Hematopoietic multipotent progenitor cell (in vitro differentiated cells): ENCODE measurements at places on chromosomes 7 and 10. TPM values are rescaled to one million over a fixed set of nuclear protein-coding genes. Genes with fewer than 3 reads are reported as not detected.

ZNF467 gene
- 3.5 TPM for total RNA-seq

DNA sequence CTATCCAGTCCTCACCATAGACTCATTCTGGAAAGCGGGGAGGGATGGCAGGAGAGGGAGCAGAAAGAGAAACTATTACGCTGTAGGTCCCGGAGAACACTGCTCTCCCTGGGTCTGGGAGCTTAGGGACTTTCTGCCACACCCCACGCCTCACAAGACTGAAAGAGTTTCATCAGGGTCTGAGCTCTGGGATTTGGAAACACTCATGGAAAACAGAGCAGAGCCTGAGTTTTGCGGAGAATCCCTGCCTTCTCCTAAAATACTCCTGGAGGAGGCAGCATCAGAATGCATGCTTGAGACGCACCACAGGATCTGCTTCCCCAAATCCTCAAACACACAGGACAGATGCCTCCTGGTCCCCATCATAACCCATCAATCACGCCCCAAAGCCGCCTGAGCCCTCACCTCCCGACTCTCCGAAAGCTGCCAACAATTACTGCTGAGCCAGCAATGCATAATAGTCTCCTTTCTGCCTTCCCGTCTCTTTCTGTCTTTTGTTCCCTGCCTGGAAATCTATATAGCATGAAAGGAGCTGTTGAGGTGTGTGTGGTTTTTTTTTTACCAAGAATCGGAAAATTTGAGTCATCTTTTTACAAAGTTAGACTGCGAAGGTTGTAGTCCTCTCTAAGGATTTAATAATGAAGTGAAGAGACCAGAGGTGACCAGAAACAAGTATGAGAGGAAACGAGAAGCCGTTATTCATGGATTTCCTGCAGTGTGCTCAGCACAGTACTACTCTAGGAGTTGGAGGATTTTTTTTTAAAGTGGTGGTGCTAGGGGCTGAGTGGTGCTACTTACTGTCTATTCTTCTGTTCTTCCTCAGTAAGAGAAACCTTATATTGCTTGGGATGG lies 37.7 kb downstream of the ASB13 start:
- peak; percentile 38 for DNase-seq

DNA sequence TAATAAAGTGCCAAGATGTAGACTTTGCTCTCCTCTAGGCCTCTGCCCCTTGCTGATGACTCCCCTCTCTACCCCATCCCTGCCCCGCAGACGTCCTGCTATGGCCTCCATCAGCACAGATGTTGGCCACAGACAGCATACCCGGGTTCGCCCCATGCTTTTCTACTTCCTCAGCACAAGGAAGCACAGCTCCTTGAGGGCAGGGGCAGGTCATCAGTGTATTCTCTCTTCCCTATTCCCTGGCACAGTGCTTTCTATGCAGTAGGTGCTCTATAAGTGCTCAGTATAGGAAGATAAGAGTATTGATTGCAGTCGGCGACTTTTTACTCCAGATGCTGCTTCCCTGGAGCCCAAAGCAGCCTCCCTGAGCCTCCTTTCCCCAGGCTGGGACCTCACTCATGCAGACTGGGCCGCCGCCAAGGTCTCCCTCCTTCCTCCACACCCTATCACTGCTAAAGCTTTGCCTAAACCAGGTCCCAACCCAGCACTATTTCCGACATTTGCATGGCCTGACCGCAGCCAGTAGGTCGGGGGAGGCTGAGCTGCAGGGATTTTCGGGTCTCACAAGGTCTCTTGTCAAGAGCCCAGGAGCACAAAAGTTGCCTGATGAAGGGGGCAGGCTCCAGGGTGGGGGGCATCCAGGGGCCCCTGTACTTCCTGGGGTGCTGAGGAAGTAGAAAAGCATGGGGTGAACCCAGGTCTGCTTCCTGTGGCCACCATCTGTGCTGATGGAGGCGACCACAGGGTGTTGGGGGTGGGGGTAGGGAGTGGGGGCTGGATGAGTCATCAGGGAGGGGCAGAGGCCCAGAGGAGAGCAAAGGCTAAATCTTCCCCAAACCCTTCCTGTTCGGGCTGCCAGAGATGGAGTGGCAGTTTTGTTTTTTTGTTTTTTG lies 8.0 kb downstream of the CALHM3 start:
- peak; percentile 94 for DNase-seq

GRCh38 chr10:55287346-55287745 lies 486.3 kb upstream of the PCDH15 start:
- no peak for DNase-seq

GRCh38 chr7:142485617-142486226 lies 227.9 kb upstream of the PRSS58 start:
- no peak for DNase-seq
